ENCODE measurements at places on chromosomes 11 and 22.

DNA sequence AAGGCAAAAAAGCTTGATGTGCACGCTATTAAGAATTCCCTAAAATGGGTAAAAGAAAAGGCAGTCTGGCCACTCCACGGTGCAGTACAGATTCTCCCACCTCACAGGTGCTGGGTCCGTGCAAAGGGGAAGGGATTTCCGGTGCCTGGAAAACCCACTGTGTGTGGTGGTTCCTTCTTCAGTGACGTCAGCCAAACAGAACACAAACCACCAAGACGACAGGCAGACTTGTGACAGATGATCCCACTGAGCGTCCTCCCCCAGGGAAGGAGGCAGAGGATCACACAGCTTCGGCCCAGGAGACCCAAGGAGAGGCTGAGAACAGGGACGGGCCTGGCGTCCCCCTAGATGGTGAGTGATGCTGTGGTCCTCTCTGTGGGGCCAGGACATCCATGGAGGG, 18.6 kb downstream of the PHF21B start:
- DNase-seq, result no peak

- no peak for DNase-seq
Observed at GRCh38 chr11:2807025-2807681, 78.4 kb downstream of the CDKN1C start.

DNA sequence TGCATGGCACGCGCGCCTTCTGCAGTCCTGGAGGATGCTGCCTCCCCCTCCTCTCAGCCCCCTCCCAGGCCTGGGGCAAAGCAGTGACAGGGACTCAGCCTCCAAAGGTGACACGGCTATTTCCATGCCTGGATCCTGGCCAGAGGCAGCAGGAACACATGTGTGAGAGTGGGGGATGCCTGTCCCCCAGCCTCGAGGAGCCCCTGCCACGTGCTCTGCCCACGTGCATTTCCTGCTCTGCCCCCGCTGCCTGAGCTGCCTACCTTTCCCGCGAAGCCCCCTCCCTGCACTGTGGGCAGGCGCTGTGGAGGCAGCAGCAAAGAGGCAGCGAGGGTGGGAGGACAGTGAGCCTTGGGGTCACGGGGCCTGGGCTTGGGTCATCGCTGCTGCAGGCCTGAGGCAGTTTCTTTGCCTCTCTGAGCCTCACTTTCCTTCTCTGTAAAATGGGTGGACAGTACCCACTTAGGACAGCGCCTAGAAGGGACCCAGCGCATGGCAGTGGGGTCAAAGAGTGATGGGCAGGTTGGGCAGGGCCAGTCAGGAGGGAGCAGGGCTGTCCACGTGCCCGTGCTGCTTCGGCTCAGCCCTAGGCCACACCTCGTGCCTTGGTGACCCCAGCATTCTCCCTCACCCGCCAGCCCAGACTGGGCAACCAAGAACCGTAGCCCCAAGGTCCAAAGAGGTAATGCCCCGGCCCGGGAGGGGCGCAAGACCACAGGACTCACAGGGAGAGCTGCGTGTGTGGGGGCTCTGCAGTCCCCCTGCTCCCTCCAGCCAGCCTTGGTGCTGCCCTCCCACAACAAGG, 48.6 kb downstream of the FLRT1 start:
- no peak for DNase-seq

DNA sequence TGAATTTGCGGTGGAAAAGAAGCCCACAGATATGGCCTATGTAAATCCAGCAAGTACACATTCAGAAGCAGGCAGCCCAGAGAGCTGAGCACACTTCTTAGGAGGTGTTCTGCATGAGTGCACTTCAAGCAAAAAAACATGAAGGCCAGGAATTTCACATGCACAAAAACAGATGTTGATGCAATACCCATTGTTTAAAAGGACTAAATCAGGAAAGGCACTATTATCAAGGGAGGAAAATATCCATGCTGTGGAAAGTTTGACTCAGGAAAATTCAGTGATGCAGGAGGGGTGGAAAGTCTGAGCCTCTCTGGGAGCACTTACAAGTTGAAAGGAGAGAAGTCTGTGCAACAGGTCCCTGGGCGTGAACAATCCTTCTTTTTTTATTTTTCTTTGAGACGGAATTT, 15.8 kb upstream of the CARS1 start:
- no peak for DNase-seq

DNA sequence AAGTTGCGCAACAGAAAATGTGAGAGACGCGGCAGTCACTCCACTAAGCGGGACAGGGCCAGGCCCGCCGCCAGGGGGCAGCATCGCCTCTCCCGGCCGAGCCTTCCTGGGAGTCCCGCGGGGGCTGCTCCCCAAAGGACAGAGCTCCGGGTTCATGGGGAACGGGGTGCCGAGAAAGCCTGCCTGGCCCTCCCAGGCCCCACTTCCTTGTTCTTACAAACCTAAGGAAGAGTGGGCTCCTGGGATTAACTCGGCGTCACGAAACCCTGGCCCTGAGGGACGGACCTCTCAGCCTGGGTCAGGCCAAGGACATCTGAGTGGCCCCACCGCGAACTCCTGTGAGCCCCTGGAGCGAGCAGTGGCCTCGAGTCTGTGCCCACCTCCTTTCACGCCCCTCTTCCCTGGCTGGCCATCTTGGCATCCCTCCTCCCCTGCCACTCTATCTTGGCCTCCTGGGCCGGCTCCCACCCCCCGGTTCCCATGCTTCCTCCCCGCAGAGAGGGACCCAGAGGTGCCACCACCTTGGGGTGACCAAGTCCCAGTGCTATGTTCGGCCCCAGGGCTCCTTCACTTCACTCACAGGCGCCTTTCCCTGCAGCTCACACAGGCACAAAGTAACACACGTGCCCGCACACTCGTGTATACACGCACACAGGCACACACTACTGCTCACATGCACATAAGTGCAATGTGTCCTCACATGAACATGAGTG, 99.9 kb upstream of the FGF3 start:
- DNase-seq, result no peak

GRCh38 chr22:32335471-32335870, 22.2 kb upstream of the RFPL3 start:
- DNase-seq, result no peak

DNA sequence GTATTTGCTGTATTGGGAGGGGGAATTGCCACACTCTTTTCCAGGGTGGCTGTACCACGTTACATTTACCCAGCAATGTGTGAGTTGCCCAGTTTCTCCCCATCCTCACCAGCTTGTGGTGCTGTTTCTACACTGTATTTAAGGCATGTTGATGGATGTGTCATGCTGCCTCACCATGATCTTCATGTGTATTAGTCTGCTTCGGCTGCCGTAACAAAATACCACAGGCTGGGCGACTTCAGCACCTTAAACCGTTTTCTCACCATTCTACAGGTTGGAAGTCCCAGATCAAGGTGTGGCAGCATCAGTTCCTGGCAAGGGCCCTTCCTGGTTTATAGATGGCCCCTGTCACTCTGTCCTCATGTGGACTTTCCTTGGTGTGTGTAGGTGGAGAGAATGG, 169.7 kb downstream of the IGLL1 start:
- DNase-seq, result no peak

DNA sequence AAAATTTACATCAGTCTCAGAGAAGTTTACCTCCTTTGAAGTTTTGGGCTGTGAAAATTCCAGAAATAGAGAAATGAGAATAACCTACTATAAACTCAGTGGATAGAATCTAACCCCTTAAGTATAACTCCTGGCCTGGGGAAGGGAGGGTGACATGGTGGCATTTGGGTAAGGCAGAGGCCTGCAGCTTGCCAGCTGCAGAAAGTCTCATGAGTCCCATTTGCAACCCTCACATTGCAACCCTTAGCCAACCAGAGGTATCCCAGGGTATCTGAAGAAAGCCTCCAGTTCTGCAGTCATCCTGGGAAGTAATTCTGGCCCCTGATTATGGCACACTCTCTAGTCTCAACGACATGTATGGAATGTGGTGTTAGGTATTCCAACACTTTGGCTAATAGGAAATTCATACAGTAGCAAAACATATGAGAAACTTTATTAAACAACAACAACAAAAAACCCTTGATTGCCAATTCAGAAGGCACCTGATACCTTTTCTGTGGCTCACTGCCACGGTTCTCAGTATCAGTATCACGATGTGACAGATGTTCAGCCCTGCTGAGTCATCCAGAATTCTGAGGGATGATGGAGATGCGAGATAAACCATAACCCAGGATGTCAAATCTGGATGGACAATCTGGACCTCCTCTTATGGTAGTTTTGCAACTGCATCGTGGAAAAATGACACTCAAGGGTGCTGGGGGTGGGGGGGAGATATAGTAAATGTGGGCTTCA, 743.4 kb downstream of the NELL1 start:
- no peak for DNase-seq

- no peak for DNase-seq
Observed at GRCh38 chr11:128962896-128963295, 20.2 kb upstream of the TP53AIP1 start.

- DNase-seq, result no peak
Observed at GRCh38 chr22:43862074-43862881, at the start of gene SULT4A1. SULT4A1 (minus strand) TSS chr22:43862513; CDS start chr22:43862382, 131 bp downstream.

- no peak for DNase-seq
Observed at GRCh38 chr22:46614025-46614931, 5.9 kb upstream of the GRAMD4 start.

GRCh38 chr11:88552379-88553062, 215.0 kb upstream of the CTSC start:
- DNase-seq, result no peak

- DNase-seq, result no peak
Observed at GRCh38 chr11:99432677-99433076, 411.9 kb downstream of the CNTN5 start.

- DNase-seq, result no peak
Observed at GRCh38 chr11:76621466-76621865, 49.1 kb downstream of the LRRC32 start.

DNA sequence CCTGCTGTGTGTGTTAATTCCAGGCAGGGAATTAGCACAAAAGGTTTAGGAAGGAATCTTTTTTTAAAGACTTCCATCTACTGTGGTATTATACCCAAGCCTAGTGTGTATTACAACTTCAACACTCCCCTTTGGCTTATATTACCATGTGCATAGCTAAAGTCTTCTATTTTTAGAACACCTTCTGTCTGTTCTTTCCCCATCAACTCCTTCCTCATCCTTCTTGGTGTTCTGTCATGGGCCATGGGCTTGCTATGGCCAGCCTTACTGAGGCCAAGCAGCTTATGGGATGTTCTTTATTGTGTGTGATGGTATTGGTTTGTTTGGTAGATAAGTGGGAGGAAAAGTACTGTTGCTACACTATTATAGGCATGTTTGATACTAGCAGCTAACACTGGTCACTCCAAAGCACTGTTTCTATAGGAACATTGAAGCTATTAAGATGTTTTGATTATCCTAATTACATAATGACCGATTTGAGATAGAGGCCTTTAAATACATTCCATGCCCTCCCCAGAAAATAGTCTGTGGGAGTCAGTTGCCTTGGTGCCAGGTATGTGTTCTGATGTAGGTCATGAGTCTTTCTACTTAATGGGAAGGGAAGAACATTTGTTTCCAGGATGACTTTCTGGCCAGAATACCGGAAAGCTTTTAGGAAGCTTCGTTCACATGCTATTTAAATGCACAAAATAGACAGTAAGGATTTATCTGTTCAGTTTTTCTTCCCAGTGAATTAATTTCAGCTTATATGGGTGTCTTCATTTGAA, 16.5 kb downstream of the MCAM start:
- no peak for DNase-seq

- DNase-seq, result no peak
Observed at GRCh38 chr11:1557051-1557884, 14.8 kb downstream of the DUSP8 start.

GRCh38 chr22:22519591-22519990, 479 bp downstream of the ZNF280A start:
- no peak for DNase-seq

DNA sequence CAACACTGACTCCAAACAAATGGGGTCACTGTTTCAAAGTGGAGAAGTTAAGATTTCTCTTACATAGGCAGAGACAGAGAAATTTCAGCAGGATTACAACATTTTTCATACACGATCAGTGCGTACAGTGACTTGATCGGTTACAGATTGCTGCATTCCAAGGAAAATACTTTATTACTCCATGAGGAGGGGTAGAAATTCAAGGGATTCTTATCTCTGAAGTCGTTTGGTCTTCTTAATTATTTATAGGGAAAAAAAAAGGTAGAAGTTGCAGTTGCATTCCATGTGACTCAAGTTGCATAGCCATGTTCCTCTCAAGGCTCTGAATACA, 10.7 kb upstream of the SMIM38 start:
- DNase-seq, result no peak

DNA sequence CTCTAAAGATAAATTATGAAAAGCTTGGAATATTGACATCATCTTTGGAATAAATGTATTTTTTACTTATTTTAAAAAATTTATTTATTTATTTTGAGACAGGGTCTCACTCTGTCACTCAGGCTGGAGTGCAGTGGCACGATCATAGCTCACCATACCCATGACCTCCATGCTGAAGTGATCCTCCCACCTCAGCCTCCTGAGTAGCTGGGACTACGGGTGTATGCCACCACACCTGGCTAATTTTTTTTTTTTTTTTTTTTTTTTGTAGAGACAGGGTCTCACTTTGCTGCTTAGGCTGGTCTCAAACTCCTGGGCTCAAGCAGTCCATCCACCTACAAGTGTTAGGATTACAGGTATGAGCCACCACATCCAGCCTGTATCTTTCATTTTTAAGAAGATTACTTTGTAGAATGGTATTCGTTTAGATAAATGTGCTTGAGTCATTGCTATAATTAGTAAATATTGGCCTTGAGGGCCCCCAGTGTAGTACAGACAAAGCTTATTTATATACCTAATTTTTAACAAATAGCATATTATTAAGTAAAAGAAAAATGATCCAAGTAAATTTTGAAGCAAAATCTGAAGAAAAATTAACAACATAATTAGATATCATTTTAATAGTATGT, 8.5 kb downstream of the SWAP70 start:
- DNase-seq, result no peak

- DNase-seq, result no peak
Observed at GRCh38 chr22:49760630-49761571, 66.8 kb downstream of the BRD1 start.

- DNase-seq, result no peak
Observed at GRCh38 chr22:39559456-39560105, 11.0 kb upstream of the CACNA1I start.

- DNase-seq, result no peak
Observed at GRCh38 chr11:1573903-1574237, 1.8 kb upstream of the DUSP8 start.

DNA sequence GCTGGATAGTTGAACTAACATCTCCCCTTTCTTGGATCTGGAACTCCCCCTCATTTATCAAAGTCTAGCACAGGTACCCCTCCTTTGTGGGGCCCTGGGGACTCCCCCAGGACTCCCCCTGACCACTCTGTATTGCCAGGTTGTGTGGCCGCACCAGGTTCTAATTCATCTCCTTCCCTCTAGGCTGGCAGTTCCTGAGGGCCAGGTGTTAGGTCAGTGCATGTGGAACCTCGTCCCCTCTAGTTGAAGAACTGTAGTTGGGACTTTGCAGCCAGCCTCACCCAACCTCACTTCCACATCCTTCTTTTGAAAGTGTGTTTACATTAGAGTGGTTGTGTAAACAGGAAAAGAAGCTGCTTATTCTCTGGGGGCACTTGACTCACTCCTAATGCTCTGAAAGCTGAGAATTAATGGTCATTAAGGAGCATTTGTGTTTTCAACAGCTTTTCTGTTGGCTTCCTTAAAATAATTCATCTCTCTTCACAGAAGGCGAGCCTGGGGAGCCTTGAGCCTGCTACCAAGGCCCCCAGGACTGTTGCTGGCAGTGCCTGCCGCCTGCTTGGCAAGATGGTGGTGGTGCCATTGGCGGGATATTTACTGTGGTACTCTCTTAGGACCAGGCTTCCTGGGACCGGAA, 11.8 kb downstream of the UPB1 start:
- no peak for DNase-seq
